ENCODE measurements at places on chromosomes 16 and 17. TPM values are rescaled to one million over a fixed set of nuclear protein-coding genes. Genes with fewer than 3 reads are reported as not detected.

GRCh38 chr17:2056206-2057174 is 1.6 kb downstream of the HIC1 start:
- DNase-seq, result peak; percentile 71

GAN gene
- 2.4 TPM for polyA plus RNA-seq

LGALS9B gene
- not detected for polyA plus RNA-seq

GRCh38 chr17:63751806-63752205 is 10.2 kb upstream of the STRADA start:
- peak; percentile 52 for DNase-seq

KRT32 gene
- not detected for polyA plus RNA-seq

DNA sequence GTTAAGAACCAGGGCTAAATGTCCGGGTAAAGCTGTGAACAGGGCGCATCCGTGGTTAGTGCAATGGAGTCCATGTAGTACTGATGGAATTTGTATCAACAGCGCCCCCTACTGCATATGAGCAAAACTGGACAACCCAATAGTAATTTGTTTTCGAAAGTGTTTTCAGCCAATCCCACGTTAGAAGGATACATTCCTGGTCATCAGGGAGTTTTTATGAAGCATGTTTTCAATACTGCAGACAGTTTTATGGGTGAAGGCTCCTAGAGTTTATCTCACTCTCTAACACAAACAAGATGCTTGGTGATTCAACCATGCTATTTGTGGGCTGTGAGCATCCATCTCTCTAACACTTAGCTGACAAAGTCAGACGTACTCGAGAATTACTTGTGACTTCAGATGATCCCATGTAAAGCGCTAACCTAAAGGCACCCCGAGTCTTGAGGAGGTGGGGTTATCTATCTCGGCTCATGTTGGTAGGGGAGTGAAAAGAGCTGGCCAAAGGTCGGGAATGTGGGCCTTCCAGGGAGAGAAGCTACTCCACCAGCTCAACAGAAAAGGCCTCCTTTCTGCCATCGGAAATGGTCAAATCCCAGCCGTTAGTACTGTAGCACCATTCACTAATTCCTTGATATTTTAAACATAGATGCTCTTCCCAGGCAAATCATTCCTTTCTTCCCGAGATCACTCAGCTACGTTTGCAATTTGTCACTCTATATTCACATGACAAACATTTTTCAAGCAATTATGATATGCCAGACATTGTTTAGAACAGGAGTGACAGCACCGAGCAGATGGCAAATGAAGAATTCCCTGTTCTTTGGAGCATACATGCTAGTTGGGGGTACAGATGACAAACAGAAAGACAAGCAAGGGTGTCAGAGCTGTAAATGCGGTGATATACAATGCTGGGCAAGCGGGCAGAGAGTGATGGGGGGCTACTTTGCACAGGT is 46.9 kb upstream of the HNF1B start:
- DNase-seq, result peak; percentile 22

GRCh38 chr17:46108120-46108519 is 85.1 kb downstream of the KANSL1 start:
- no peak for DNase-seq

DNA sequence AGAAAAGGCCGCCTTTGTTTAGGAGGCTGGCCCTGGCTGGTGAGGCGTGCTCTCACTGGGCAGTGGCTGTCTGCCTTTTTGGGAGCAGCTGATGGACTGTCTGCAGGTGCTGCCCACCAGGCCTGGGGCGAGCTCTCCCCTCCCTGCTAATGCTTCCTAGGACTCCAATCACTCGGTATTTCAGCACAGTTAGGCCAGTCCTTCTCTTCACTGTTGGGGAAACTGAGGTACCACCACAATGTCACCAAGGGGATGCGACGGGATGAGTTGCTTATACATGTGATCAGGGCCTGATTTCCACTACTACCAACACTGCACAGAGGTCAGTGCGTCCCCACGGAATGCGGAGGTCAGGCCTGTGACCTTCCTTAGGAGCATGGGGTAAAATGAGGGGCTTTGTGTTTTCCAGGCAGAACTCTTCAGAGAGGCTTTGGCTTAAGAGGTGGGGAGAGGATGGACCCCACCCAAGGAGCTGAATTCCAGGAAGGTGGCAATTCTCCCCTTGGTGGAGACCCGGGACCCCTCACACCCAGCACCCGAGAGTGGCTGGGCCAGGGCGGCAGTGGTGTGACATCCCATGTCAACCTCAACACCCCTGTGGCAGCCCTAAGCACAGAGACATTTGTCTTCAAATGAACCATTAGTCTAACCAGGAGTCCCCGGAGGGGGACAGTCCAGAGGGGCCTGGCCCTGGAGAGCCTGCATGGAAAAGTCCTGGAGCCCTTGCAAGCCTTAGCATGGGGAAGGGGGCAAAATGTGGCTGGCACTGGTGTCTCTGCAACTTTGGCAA is 86.4 kb downstream of the N4BP1 start:
- DNase-seq, result no peak

- no peak for DNase-seq
Measured at GRCh38 chr17:51170736-51171135, 4.5 kb downstream of the NME2 start.

DNA sequence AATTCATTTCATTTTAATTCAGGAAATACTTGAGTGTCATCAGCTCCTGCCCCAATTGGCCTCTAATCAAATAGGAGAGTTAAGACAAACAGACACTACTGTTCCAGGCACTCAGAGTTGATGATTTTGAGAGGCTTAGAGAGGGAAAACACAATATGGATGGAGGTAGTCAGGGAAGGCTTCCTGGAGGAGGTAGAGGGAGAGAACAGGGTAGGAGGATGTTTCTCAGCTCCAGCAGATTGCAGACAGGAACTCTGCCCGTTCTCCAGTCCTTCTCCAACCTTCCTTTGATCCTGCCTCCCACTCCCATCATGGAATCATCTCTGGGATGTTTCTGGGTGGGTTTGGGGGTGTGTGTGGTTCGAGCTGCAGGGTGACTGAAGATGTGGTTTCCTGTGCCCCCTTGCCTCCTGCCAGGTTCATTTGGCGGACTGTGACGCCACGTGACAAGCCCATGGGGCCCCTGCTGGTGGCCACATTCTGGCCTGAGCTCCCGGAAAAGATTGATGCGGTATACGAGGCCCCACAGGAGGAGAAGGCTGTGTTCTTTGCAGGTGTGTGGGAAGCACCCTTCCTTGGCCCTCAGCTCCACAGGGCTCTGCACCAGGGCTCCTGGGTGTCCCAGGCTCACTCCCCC is 12.2 kb upstream of the LPCAT2 start:
- no peak for DNase-seq

DNA sequence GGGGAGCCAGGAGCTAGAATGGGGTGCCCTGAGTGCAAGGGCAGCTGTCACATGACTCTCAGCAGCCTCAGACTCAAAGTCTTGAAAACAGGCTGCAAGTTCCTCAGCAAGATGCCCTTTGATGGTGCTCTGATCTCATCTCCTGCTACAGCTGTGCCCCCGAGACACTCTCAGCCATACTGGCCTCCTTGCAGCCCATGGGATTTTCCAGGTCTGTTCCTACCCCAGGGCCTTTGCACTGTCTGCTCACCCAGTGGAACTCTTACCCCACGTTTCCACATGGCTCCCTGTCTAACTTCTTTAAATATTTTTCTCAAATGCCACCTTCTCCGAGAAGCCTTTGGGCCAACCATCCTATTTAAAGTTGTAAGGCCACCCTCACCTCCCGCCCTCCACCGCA is 146.9 kb downstream of the C16orf95 start:
- no peak for DNase-seq

AIPL1 gene
- polyA plus RNA-seq, result not detected

C17orf107 gene
- polyA plus RNA-seq, result 1.1 TPM

CD300E gene
- not detected for polyA plus RNA-seq

- DNase-seq, result no peak
Measured at GRCh38 chr16:19968891-19969683, 84.4 kb upstream of the GPRC5B start.

DNA sequence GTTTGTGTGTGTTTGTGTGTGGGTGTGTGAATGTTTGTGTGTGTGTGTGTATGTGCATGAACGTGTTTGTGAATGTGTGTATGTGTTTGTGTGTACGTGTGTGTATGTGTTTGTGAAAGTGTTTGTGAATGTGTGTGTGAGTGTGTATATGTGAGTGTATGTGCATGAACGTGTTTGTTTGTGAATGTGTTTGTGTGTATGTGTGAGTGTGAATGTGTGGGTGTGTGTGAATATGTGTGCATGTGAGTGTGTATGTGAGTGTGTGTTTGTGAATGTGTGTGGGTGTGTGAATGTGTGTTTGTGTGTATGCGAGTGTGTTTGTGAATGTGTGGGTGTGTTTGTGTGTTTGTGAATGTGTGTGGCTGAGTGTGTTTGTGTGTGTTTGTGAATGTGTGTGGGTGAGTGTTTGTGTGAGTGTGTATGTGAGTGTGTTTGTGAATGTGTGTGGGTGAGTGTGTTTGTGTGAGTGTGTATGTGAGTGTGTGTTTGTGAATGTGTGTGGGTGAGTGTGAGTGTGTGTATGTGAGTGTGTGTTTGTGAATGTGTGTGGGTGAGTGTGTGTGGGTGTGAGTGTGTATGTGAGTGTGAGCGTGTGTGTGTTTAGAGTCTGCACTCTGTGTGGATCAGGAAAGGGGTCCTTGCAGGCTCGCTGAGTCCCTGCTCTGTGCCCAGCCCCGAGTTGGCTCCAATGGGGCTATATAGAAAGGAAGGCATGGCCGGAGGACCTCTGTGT is 890 bp upstream of the CD300A start:
- DNase-seq, result no peak

NPIPA2 gene
- not detected for polyA plus RNA-seq

CCL22 gene
- not detected for polyA plus RNA-seq

TP53TG3C gene
- polyA plus RNA-seq, result not detected

- no peak for DNase-seq
Measured at GRCh38 chr17:17668775-17669579, 12.3 kb upstream of the RAI1 start.

TBC1D3I gene
- polyA plus RNA-seq, result not detected

PPP1R27 gene
- polyA plus RNA-seq, result 0.13 TPM

DNA sequence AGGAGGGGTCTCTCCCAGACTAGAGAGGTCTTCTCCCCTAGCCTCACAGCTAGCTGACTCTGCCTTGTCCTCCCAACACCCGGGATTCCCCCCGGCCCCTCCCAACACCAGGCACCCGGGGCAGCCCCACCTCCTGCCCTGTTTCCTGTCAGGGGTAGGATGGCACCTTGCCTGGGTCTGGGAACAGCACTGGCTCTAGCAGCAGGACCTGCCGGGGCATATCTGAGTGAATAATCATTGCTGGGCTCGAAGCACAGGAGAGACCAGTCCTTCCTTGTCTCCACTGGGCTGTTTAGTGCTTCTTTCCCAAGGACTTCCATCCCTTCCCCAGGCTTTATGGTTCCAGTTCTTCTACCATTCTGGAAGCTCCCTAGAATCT is 25.7 kb downstream of the MINK1 start:
- DNase-seq, result no peak

FBXL16 gene
- 21.1 TPM for polyA plus RNA-seq

GRCh38 chr17:29162909-29163341 is 17.3 kb downstream of the MYO18A start:
- DNase-seq, result no peak

DNA sequence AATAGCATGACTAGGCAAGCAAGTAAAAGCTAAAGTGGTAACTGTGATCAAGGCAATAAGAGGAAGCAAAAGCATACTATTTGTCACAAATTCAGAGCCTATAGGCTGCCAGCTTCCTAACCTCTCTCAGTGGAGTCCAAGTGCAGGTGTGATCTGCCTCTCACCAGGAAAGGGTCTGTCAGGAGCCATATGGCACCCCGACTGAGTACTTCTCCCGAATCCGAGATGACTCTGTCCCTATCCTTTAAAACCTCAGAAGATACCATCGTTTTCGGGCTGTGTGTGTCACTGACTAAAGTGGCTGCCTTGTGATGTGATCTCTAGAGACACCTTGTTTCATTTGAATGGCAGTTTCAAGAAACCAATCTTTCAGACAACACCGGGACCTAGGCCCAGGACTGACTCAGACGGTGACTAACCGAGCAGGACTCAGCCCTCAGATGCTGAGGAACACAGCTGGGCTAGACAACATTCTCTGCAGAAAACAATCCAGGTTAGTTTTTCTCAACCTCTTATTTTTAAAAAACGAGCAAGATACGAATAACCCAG is 63.6 kb downstream of the SMG6 start:
- DNase-seq, result no peak

GRCh38 chr17:79990051-79990592 is 45.5 kb downstream of the TBC1D16 start:
- no peak for DNase-seq

DNA sequence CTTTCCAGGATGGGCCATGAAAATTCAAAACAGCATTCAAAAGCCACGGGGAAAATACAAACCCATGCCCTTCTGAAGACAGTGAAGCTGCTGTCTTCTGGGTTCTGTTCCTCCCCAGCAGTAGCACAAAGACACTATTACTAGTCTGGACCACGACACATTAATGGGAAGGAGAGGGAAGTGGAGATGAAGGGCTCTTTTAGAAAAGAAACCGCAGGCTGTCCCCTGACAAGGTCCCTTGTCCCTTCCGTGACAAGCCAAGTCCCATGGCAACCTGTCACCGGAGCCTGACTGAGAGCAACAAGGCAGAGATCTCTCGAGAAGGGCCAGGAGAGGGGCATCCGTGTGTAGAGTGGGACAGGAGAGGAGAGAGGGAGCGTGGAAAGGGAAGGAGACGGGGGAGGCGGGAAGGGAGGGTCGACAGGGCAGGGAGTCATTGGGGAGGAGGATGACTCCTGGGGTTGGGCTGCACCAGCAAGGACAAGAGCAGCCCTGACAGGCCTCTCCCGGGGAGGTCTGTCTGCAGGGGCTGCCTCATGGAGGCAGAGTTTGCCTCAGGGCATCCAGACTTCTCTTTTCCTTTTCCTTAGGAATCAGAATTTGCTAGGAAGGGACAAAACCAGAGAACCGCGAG is 436.2 kb downstream of the SLC39A11 start:
- no peak for DNase-seq

- no peak for DNase-seq
Measured at GRCh38 chr16:16014329-16015224, 65.2 kb downstream of the ABCC1 start.

GRCh38 chr17:82007228-82007494 is 15.5 kb downstream of the CENPX start:
- no peak for DNase-seq

MRPL27 gene
- polyA plus RNA-seq, result 51.3 TPM

- DNase-seq, result no peak
Measured at GRCh38 chr16:56279132-56279531, 87.8 kb downstream of the GNAO1 start.

GRCh38 chr16:65069065-65069464 is 52.8 kb downstream of the CDH11 start:
- no peak for DNase-seq

CALB2 gene
- not detected for polyA plus RNA-seq

Data from naive thymus-derived CD4-positive, alpha-beta T cell (primary cell).